ENCODE measurements at places on chromosomes 4 and X.

DNA sequence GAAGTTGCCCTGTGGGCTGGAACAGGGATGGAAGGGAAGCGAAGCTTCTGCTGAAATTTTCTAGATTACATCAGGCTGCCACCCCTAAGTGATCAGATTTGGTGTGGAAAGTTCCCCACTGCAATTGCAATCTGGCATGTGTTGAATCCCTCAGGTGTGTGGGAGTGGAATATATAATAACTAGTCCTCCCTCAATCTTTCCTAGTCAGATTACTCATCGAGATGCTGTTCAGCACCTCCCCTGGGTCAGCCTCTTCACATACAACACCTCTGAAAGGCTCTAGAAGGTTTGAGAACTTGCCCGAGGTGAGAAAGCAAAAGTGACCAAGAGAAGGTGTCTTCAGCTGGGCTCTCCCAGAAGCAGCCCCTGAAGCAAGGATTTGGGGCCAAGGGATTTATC is 336.8 kb downstream of the BCOR start:
- DNase-seq = no peak

DNA sequence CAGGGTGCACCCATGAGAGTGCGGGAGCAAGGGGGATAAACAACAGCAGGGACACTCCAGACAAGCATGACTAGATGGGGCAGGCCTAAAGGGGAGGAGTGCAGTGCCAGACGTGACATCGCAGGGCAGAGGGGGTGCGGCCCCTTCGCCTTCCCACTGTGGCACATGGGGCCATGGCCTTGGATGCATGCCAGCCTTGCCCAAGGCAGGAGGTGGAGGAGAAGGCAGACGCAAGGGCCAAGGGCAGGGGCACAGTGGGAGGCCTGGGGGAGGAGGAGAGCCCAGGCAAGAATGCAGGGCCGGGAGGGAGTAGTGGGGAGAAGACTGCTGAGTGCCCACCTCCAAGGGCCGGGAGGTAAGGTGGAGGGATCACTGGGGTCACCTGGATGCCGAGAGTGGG is 21.6 kb downstream of the PNMA6E start:
- DNase-seq = no peak

- no peak for DNase-seq
Measured at GRCh38 chr4:67346654-67347053, 198.6 kb downstream of the CENPC start.

GRCh38 chr4:103011378-103012025 is 8.0 kb downstream of the SLC9B1 start:
- DNase-seq = no peak

- no peak for DNase-seq
Measured at GRCh38 chr4:7243609-7244330, 51.4 kb downstream of the SORCS2 start.

GRCh38 chr4:112214390-112215264 is 17.0 kb upstream of the AP1AR start:
- no peak for DNase-seq

DNA sequence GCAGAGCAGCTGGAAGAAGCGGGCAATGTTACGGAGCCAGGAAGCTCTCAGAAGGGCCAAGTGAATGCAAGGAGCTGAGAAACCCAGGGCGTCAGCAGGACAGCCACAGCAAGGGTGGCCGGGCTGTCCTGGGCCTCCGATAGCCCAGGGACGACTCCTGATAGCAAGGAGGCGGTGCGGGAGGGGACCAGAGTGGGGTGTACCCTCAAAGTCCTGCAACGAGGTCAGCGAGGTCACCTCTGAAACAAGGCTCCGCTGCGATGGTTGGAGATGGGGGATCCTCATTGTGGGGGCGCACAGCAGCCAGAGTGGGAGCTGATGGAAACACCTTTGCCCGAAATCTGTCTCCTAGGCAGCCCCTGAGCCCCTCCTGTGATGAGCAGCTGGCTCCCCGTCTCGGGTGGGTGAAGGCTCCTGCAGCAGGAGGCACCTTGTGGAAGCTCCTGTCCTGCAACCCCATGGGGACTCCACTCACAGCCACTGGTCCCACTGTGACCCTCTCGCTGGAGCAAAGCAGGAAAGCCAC is 4.3 kb upstream of the CCNQ start:
- DNase-seq = no peak

- DNase-seq = no peak
Measured at GRCh38 chr4:185112104-185112503, 31.0 kb upstream of the SLC25A4 start.

- DNase-seq = no peak
Measured at GRCh38 chr4:185275501-185275900, 66.1 kb downstream of the SNX25 start.

DNA sequence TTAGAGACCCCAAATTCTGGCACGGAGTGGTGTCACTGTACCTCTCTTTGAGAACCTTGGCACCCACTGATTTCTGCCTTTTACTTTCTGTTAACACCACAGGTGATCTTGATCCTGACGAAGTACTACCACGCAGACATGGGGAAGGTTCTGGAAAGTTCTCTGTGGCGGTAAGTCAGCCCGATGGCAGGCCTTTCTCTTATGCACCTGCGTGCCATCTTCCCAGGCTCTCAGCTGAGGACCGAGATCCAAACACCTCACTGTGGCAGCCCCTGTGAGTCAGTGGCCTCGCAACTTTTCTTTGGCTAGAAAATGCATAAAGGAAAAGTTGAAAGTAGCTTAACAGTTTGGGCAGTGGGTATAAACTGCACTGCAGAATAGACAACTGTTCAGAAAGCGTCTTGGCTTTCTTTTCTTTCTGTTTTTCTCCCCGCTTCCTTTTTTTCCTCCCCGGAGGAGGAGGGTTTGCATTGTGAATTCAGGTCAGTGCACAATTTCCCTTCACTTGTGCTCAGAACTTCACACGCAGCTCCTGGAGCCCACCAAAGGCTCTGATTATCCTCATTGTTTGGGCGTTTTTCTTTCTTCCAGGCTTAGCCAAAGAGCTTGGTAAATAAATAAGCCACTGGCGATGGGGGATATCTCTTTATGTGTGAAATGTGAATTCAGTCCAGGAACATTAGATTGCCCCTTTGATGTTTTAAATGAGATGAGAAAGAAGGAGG is 38.4 kb downstream of the PSAPL1 start:
- DNase-seq = no peak

- no peak for DNase-seq
Measured at GRCh38 chr4:107408968-107409367, 311.1 kb downstream of the PAPSS1 start.

- DNase-seq = no peak
Measured at GRCh38 chrX:100445593-100445992, 35.5 kb upstream of the PCDH19 start.

DNA sequence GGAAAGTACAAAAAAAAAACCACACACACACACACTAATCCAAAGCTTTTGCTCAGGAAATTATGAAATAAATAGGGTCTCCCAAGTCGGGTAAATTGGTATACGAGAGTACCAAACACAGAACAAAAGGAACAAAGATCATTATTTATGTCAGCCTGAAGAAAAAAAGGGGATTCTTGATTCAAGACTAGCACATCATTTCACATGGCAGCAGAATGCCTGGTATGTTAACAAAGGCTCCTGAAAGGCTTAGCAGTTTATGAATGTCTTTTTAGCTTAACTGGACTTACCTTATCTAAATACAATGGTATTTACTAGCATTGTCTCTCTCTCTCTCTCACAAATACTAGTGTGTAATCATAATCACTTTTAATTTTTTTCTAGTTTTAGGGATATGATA is 11.3 kb downstream of the RAP2C start:
- DNase-seq = no peak

GRCh38 chr4:155735496-155735895 is 23.3 kb upstream of the GUCY1B1 start:
- no peak for DNase-seq

DNA sequence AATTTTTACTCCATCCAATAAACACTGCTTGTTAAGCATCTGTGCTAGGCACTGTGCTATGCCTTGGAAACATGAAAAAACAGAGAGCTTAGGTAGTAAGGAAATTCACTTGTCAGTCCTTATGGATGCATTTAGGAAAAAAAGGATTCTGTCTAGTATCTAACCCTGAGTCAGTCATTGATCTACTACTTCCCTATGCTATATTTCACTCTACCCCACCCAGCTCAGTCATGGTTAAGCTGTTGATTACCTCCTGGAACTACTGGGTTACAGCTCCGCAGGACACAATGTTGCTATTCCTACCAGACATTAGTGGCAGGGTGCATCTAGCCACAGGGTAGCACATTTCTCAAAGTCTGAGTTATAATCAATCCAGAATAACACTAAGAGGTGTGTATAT is 2.9 kb upstream of the USP53 start:
- DNase-seq = no peak

- DNase-seq = no peak
Measured at GRCh38 chr4:56958111-56958517, 19.3 kb downstream of the NOA1 start.

- DNase-seq = no peak
Measured at GRCh38 chr4:7058792-7059191, 9.1 kb downstream of the GRPEL1 start.

GRCh38 chr4:168917138-168917779 is 92.8 kb downstream of the CBR4 start:
- no peak for DNase-seq

DNA sequence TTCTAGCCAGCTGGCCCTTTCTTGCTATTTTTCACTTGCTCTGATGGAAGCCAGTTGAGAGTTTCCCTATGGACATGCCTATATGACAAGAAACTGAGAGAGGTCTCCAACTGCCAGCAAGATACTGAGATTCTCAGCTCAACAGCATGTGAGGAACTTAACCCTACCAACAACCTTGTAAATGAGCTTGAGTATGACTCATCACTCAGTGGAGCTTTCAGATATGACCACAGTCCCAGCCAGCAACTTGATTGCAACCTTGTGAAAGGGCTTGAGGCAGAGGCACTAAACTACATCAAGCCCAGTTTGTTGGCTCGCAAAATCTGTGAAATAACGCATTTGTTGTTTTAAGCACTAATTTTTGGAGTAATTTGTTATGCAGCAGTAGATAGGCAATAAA is 175.8 kb downstream of the COMMD8 start:
- no peak for DNase-seq

DNA sequence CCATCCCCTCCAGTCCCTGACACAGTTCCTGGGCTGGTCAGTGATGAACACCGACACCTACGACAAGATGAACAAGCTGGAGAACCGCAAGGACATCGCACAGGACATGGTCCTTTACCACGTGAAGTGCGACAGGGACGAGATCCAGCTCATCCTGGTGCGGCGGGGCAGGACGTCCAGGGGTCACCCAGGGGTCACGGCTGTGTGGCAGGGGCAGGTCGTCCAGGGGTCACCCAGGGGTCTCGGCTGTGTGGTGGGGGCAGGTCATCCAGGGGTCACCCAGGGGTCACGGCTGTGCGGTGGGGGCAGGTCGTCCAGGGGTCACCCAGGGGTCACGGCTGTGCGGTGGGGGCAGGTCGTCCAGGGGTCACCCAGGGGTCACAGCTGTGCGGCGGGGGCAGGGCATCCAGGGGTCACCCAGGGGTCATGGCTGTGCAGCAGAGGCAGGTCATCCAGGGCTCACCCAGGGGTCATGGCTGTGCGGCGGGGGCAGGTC is 16.7 kb downstream of the ATP5ME start:
- no peak for DNase-seq

DNA sequence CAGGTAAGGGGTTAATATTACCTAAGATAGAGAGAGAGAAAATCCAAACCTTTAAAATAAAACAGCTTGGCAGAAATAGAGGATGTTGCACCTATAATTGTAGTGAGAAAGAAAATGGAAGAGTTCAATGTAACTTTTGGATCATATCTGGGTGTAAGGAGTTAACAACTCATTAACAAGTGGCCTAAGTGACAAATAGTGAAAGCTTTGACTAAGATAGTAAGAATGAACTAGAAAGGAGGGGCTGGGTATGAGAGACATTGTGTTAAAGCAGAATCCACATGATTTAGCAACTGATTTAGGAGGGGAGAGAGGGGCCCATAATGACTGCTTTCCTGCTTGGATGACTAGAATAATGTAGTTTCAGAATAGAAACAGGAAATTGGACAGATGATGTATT is 761.0 kb downstream of the IL1RAPL1 start:
- DNase-seq = no peak

DNA sequence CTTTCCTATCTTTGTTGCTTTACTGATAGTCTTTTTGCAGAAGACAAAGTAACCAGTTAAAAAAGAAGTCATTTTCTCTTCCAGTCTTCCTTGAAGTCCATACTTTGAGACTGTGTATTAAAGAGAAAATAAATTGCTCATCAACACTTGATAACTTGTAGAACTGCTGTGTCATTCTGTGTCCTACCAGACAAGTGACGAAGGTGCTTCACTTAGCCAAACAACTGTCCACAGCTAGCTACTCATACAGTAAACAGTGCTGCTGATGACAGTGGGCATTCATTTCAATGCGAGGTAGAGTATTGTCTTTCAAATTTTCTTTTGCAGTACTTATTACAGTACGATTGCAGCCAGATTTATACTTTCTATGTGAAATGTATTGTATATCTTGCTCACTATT is 11.5 kb downstream of the COL25A1 start:
- no peak for DNase-seq

DNA sequence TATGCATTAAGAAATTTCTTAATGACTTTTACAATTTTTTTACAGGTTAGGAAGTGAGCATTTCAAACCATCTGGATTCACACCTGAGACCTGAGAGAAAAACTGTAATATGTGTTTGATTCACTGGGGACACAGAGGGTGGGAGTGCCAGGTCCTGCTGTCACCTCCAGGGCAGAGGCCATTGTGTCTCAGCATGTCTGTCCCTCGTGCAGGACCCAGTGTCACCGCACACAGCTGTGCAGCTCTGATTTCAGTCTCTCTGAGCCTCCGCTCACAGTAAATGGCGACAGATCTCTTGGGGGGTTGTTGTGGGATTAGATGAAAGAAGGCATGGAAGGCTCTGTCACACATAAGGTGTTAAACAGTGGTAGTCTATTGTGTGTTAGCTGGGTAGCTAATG is 23.0 kb upstream of the CLDN24 start:
- no peak for DNase-seq

All from activated CD4-positive, alpha-beta T cell treated with anti-CD3 and anti-CD28 coated beads for 1 hour (primary cell).